ENCODE measurements at places on chromosomes 1 and 21.

DNA sequence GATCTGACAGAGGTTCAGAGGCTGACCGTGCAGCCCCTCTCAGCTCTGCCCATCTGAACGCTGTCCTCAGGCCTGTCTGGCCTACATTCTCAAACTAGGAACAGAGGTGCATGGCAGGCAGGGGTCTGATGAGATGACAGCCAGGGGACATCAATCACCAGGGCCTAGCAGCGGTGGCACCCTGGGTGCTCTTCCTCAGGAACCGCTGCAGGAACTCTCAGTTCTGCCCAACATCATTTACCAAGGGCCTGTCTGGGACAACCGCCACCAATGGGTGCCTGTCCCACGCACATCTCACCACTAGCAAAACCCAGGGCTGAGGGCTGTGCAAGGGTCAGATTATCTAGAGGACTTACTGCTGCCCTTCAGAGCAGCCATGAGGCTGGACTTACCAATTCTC is 245.7 kb downstream of the TOMM20 start:
- no peak for DNase-seq

- DNase-seq = no peak
These were observed 14.0 kb downstream of the ZNF496 start for GRCh38 chr1:247317702-247318101.

- no peak for DNase-seq
These were observed 120.0 kb downstream of the TGFBR3 start for GRCh38 chr1:91765880-91766443.

- DNase-seq = no peak
These were observed 49.2 kb downstream of the ALG14 start for GRCh38 chr1:95023399-95024043.

- DNase-seq = no peak
These were observed 32.1 kb downstream of the HMGB4 start for GRCh38 chr1:33895976-33896375.

GRCh38 chr1:156153362-156153761 is at the start of gene SEMA4A:
SEMA4A (plus strand) TSS chr1:156153585; CDS start chr1:156154579, 994 bp downstream.
- peak; percentile 48 for DNase-seq

GRCh38 chr1:17946434-17946833 is 161.2 kb upstream of the IGSF21 start:
- no peak for DNase-seq

DNA sequence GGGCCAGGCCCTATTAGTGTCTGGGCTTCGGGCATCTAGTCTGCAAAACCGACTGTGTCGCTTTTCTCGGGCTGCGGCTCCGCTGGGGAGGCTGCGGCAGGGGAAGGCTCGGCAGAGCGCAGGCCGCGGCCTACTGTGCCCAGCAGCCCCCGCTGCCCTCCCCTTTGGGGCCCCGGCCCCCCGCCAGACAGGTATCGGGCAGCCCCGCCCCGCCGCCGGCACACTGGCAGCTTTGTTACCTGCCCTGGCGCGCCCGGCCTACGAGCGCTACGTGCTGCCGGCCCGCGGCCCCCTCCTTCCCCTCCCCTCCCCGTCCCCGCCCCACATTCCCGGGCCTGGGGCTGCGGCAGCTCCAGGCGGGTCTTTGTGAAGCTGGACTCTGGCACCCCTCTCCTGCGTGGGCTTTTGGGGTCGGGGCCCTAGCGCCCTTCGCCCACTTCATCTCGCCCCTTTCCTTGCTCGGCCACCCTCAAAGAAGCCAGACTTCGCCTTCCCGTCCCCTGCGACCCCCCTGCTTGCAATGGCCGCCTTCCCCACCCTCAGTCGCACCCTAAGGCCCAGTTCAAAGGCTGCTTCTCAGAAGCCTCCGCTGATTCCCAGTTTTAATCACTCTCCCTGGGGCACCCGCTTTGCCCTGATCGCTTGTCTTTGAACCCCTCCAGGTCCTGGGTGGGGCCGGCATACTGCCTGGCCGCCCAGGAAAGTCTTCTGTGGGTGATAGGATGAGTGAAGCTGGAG is 48.9 kb upstream of the SLC2A1 start:
- DNase-seq = no peak

GRCh38 chr1:194184974-194185373 is 998.6 kb upstream of the B3GALT2 start:
- DNase-seq = no peak

GRCh38 chr1:38044221-38045215 is 2.1 kb downstream of the POU3F1 start:
- DNase-seq = no peak

GRCh38 chr1:17156108-17156507 is 36.9 kb upstream of the PADI2 start:
- DNase-seq = no peak

DNA sequence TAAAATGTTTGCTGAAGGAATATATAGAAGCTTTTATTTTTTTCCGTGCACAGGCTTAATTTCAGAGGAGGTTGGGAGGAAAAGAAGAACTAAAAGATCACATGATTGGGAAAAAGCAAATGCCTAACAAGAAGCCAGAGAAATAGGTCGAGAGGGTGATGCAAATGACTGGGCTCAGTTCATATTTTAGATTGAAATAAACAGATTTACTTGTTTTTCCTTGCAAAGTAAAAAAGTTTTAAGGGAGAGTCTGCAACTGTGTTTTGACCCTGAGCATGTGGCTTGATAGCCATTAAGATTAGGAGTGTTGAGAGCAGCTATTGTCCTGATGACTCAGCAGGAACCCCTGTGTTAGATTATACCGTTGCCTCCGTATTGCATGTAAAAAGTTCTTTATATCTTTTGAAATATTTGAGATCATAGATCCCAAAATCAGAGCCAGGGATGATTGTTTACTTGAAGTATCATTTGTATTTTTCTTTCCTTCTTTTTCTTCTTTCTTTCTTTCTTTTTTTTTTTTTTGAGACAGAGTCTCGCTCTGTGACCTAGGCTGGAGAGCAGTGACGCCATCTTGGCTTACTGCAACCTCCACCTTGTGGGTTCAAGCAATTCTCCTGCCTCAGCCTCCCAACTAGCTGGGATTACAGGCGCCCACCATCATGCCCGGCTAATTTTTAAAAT is 20.2 kb downstream of the CLIC4 start:
- no peak for DNase-seq

GRCh38 chr1:246790364-246790763 is 66.2 kb downstream of the SCCPDH start:
- no peak for DNase-seq

DNA sequence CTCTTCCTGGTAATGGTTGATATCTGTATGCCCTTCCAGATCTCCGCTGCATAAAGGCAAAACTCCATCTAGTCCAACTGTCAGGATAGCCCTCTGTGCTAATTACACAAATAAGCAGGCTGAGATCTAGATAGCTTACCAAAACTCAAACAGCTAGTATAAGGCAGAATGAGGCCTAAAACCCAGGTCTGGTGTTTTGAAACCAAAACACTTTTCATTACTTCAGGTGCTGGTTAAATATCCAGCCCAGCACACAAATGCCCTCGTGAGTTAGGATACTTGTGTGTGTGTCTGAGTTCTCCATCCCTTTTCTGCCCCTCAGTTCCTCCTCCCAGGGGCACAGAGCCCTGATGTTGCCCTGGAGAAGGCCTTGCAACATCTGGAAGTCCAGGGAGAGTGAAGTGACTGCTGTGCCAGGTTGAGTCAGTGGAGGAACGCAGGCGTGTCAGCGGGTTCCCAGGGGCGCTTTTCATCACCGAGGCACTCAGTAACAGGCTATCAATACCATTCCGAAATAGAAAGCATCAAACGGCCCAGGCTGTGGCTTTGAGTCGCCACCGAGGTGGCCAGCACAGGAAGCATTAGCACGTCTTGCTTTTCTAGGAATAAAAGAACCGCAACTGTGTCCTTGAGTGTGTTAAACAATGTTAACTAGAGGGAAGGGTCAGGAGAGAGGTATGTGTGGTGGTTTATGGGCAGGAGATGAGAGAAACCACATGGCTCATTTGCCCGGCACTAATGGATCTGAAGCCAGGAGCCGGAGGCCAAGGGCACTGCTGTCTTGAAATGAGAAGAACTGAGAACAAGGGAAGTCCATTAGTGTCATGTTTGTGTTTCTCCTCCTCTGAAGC is 90.7 kb upstream of the WLS start:
- DNase-seq = no peak

DNA sequence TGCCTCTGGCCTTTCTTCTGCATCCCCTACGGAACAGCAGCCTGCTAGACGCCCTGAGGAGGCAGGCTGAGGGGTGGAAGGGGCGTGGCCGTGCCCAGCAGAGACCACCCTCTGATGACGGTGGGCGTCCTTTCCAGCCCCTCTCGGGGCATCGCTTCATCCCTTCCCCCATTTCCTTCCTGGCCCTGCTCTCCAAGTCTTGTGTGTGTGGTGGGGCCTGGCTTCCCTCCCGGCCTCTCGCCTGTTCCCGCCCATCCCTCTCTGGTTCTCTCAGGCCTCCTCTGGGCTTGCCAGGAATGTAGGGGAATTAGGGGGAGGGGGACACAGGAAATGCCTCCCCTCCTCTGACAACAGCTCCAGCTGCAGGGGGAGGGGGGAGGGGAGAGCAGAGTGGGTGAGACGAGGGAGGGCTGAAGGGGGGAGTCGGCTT is 51.1 kb downstream of the SKI start:
- peak; percentile 64 for DNase-seq

GRCh38 chr21:31078796-31079195 is 40.5 kb upstream of the KRTAP19-8 start:
- no peak for DNase-seq

DNA sequence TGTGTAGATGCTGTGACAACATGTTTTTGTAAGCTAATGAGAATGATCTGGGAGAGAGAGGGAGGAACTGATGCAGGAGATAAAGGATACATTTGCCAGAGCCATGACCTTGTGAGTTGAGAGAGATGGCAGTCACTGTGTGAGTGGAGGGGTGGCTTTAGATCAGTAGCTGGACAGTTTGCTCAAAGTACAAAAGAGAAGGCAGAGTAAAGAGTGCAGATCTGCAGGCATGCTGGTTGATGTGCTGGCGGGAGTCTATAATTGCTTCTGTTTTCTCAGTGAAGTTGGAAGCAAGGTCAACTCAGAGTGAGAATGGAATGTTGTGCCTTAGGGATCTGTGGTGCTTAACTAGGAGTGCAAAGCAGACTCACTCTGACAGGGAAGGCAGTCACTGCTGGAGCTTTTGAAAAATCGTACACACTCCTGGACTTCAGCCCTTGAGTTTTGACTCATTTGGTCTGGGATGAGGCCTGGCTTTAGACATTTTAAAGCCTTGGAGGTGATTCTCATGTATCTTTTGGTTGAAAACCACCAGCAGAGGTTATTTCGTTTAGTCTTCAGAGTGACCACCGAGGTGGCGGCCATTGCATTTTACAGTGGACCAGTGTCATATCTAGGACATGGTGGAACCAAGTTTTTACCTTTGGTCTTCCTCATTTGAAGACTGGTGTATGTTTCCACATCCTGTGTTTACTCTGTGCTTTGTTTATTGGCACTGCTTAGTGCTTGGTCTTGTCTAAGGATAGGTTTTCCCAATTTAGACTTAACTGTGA is 49.6 kb downstream of the MTR start:
- DNase-seq = peak; percentile 27

DNA sequence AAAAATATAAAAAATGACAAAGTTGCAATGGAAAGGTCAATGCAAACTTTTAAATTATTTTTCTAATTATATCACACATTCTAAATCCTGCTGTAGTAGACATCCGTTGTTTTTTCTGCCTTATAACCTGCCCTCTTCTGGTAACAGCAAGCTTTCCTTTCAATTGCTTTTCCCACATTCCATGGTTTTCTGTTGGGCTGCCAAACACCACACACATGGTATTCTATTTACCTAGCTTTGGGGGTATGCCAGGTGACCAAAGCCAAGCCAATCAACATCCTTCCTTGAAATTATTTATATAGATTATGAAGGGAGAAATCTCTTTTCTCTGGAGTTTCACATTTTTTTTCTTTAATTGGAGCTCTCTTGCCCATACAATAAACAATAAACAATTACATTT is 3.4 kb upstream of the LAMC1 start:
- DNase-seq = no peak

- no peak for DNase-seq
These were observed 691.4 kb upstream of the NCAM2 start for GRCh38 chr21:20306836-20307235.

DNA sequence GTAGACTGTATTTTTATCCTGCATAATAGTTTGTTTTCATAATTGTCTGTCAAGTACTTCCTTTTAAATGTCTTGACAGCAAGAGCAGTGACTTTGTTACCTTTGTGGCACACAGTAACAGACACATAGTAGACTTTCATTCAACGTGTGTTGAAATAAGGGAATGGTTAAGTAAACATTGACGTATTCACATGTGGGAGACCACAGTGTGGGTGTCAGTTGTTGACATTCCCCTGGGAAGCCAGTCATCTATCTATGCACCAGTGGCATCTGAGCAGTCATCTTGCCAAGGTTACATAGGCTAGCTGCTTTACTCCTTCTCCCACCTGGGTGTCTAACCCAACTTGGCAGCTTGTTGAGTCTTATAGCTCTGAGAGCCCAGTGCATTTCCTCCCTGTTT is 1.4 kb upstream of the NUP133 start:
- peak; percentile 47 for DNase-seq

DNA sequence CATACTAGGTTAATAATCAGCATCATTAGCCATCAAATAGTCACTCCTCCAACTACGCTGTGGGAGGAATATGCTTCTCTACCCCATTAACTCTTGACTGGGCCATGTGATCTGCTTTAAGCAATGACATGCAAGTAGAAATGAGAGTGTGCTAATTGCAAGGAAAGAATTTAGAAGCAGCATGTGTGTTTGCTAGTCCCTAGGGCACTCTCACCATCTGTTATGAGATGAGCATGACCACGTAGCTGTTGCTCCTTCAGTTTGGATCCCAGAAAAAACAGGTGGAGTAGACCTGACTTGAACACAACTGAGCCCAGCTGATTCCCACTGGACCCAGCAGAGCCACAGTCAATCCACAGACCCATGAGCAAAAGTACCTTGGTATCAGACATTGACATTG is 19.7 kb upstream of the RGS7 start:
- DNase-seq = no peak

GRCh38 chr21:46116776-46117585 is 19.1 kb downstream of the COL6A2 start:
- no peak for DNase-seq

DNA sequence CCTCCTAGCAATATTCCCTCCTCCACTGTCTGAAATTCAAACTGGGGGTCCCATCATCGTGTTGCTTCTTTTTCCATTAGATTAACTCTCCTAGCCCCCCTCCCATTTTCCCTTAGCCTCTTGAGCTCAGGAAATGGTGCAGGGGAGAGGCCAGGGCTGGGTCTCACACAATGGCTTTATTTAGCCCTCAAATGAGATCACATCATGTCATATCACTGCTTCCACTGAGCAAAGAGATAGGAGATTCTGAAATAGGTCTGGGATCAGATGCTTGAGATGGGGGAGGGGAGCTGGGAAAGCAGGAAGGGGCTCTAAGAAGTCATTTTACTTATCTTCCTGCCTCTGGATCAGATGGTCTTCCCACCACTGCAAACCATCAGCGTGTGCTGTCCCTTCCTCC is 17.8 kb upstream of the ARHGEF2 start:
- DNase-seq = no peak

GRCh38 chr1:162169031-162169790 is 99.7 kb downstream of the NOS1AP start:
- DNase-seq = no peak
